Stimulated activated CD8-positive, alpha-beta memory T cell treated with anti-CD3 and anti-CD28 coated beads, Interleukin-15, amount 100 ng/mL, for 1 hour (primary cell): ENCODE measurements at places on chromosomes 1 and 21.

DNA sequence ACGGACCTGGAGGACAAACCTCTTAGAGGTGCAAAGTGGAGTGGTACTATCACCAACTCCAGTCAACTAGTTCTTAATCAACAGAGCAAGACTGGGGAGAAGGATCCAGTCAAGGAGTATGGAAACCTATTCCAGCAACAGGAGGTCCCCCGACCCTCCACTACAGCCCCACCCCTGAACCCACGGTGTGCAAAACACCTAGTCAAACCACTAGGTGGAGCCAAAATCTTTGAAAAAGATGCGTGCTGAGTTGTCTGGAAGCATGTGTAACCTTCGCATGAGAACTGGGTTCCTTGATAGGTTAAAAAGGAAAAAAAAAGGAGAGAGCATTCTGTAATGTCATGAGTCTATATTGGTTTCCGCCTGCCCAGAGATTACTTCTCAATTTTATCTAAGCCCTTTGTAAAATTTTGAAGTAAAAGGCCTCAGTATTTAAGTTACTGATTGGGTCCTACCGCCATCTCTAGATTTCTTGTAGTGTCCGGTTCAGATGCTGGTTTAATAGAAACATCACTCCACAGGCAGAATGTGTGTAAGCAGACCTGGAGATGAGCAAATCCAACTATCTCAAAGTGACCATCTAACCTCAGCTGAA lies 81.9 kb upstream of the HAO2 start:
- no peak for DNase-seq

GRCh38 chr1:15488371-15488770 lies 12.5 kb downstream of the CELA2B start:
- DNase-seq: no peak

- DNase-seq: no peak
Measured at GRCh38 chr1:222301652-222302051, 246.3 kb downstream of the HHIPL2 start.

- DNase-seq: no peak
Measured at GRCh38 chr1:210372931-210373627, 44.4 kb downstream of the HHAT start.

DNA sequence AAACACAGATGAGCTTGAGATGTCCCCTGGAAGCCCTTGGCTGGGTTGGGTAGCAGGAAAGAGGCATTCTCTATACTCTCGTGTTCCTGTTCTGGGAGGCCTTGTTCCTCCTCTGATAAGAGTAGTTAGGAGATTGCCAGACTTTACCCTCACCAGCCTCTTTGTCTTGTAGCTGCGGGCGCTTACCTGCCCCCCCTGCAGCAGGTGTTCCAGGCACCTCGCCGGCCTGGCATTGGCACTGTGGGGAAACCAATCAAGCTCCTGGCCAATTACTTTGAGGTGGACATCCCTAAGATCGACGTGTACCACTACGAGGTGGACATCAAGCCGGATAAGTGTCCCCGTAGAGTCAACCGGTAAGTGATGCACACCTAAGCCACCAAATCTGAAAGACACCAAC lies 5.2 kb downstream of the AGO1 start:
- no peak for DNase-seq

DNA sequence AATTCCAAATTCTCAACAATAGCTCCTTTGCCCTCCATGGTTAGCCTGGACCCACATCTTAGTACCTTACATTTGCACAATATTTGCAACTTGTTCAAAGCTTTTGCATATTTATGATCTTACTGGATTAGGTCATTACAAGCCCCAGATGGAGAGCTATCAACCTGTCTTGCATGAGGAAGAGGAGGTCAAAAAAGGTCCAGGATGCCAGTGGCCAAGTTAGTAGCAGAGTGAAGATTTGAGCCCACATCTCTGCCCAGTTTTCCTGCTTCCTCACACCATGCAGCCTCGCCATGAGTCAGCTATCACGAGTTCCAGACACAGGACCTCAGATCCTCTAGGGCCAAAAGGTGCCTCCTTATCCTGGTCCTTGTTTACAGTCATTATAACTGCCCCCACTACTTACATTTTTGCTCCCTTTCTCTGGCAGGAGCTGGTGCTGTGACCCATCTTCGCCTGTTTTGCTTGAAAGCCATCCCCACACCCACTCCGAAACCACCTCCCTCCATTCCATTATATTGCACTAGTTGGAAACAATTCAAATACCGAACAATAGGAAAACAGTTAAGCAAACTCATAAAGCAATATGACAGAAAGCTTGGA lies 5.0 kb upstream of the AHCYL1 start:
- no peak for DNase-seq

- DNase-seq: no peak
Measured at GRCh38 chr1:20322081-20322824, 31.6 kb downstream of the VWA5B1 start.

DNA sequence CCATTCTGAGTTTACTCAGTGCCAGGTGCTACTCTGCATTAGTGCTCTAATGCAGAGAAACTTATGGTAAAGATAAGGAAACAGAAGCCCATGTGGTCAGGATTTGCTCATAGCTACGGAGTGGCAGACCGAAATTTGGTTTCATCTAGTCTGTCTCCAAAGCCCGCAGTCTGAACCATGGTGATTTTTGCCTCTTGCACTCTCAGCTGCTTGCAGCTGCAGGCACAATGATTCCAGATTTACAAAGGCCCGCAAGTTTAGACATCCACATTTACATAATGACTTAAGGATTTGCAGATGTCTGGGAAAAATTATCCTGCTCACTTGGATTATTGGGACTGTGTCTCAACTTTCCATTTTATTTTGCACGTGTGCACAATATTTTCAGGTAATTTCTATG lies 161.3 kb upstream of the KCNJ6 start:
- DNase-seq: no peak
